ENCODE measurements at places on chromosomes 1 and 21.

DNA sequence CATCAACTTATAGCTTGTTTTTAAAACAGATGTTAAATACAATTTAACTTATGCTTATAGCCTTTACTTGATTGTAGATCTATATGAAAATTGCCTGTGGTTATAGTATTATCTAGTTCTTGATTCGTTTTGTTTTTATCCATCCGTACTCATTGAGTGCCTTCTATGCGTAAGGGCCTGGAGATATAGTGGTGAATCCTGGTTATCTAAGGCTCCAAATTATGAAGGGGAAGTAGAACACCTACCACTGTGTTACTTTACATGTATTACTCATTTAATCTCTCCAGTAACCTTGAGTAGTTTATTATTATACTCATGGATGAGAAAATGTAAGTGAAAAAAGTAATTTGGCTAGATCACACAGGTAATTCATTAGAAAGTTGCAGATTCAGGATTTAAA lies 121.8 kb downstream of the OSBPL9 start:
- DNase-seq, result no peak

- DNase-seq, result no peak
These were observed 48.4 kb upstream of the ZBTB18 start for GRCh38 chr1:244002721-244003120.

GRCh38 chr1:225299624-225300023 lies 128.2 kb downstream of the LBR start:
- DNase-seq, result no peak

DNA sequence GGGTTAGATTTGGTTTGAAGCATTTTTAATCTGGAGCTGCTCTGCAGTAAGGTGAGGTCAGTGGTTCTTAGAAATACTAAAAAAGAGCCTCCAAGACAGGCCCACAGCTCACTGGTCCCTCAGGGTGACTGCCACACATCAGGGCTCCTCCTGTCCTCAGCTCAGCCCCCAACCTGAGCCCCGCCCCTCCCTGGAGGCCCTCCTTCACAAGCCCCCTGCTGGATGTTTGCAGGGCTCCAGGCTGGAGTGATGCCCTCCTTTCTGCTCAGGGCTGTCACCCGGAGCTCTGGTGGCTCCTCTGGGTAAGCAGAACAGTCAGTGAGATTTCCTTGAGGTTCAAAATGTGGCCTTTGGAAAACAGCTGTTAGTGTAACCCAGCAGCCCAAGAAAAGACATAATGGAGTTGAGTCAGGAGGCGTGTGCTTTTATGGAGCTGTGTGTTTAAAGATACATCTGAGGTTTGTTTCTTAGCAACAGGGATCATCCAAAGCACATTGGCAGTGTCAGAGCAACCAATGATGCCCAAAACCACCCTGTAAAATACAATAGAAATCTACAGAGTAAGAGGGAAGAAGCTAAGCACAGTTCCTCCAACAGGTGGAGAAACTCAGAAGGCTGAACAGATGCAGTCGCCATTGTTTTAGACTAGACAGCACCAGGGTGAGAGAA lies 21.4 kb downstream of the STUM start:
- DNase-seq, result peak; percentile 76

- DNase-seq, result no peak
These were observed 62.1 kb downstream of the ABL2 start for GRCh38 chr1:179167418-179167777.

- no peak for DNase-seq
These were observed 15.6 kb downstream of the TAL1 start for GRCh38 chr1:47216278-47217059.

- DNase-seq, result no peak
These were observed 21.3 kb downstream of the ST6GALNAC3 start for GRCh38 chr1:76095802-76096201.

DNA sequence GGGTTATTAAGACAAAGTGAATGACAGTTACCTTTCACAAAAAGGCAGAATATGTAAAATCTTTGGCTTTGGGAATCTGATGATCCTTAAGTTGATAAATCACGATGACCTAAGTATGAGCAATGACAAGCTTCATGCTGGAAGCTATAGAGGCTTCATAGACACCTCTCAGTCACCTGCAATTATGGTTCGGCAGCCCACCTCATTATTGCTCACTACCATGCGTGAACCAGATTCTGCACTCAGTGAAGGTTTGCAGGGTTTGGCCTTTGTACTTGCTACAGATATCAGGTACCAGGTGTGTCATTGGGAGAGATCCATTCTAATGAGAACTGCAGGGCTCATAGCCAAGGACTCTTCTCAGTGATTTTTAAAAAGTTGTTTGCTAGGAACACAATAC lies 163.5 kb downstream of the KCTD3 start:
- no peak for DNase-seq

- DNase-seq, result no peak
These were observed 966 bp downstream of the TFB2M start for GRCh38 chr1:246564839-246565750.

- no peak for DNase-seq
These were observed 177.9 kb downstream of the CLIC6 start for GRCh38 chr21:34846601-34847112.

- no peak for DNase-seq
These were observed 34.8 kb upstream of the PRELP start for GRCh38 chr1:203440771-203441170.

- DNase-seq, result no peak
These were observed 47.6 kb downstream of the KCNJ6 start for GRCh38 chr21:37868446-37869295.

DNA sequence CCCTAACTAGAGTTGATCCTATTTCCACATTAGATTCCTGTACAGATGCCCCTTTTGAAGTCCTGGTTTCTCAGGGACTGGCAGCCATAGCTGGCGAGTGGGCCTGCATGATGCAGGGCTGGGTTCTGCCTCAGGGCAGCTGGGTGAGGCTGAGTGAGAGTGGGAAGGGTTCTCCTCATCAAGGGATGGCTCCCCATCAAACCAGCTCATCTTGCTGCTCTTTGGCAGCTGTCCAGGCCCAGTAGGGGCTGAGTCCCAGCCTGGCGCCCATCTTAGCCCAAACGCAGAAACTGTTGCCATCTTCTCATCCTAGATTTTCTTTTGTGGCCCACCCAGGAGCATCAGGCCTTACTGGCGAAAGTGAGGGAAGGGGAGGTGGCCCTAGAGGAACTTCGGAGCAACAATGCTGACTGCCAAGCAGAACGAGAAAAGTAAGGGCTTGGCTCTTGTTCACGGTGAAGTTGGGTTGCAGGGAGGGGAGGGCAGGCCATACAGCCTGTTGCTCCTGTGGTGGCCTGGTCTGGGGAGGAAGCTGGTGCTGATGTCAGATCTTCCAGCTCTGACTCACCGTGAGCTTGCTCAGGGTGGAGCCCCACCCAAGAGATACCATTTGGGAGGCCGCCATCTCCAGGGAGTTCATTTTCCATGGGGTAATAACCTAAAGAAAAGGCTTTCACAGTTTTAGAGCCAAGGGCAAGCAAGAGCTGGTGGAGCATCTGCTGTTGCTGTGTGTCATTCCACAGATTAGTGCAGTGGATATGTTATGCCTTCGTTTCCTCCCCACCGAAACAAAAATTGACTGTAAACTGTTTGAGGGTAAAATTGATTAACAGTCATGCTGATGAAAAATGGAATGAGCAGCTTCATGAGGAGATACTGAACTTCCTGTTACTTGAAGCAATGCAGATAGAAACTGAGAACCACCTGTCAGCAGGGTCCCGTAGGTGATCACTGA lies 34.7 kb downstream of the TUFT1 start:
- DNase-seq, result no peak

DNA sequence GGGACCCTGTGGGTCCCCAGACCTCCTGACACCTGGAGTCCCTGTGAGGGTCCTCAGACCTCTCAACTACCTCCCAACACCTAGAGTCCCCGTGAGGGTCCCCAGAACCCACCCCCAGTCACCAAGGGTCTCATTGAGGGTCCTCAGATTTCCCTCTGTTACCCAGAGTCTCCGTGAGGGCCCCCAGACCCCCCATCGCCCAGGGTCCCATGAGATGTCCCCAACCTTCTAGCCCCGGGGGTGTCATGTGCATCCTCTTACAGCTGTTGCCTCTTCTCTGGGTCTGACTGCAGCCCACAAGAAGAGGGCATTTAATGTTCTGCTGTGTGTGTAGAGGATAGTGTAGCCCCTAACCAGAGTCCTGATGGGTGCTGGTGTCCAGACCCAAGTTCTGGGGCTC lies 2.0 kb upstream of the GJC2 start:
- DNase-seq, result no peak

GRCh38 chr1:20143318-20143717 lies 4.2 kb downstream of the PLA2G2F start:
- DNase-seq, result no peak
